CD4-positive, alpha-beta memory T cell (primary cell): ENCODE measurements at places on chromosomes 1 and 21.

- no peak for DNase-seq
These were observed 13.1 kb downstream of the PCSK9 start for GRCh38 chr1:55052221-55053142.

DNA sequence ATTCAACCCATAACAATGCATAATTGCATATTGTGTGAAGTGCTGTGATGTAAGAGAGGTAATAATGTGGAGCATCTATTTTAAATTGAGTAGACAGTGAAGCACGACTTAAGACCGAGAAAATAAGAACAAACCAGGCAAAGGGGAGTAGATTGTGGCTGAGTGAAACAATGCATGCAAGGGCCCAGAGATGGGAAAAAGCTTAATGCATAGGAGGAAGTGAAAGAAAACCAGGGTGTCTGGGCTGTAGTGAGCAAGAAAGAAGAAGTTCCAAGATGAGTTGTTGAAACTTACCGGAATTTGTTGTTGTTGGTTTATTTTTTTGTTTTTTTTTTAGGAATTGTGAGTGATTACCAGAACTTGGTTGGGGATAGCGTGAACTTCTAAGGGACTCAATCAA is 104.7 kb downstream of the SNX7 start:
- no peak for DNase-seq

GRCh38 chr21:42473498-42474042 is 22.5 kb downstream of the RSPH1 start:
- DNase-seq: no peak

DNA sequence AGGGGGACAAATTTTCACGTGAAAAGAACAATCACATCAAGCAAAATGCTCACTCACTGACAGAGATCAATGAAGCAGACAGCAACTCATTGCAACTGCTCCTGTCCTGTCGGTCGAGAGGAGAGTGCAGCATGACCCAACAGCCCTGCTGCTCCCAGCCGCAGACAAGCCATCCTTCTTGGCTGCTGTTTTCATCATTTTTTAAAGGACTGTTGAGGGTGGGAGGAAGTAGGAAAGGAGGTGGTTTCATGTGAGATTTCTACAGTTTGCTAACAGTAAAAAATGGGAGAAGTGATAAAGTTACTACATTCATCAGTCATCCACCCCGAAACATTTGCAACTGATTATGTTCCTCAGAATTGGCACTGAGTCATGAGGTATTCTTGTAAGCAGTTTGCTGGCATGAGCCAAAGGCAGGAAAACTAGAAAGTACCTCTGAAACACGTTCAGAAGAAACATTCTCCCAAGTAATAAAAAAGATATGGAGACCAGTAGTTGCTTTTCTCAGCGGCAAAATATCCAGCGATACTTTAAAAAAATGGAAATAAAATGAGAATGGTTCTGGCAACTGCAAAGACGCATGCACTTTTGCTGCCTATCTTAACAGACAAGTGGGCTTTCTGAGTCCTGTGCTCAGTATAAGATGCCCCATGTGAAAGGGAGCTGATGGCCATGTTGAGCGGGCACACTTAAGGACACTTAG is 72.0 kb upstream of the CLDN14 start:
- no peak for DNase-seq
